Hematopoietic multipotent progenitor cell treated with erythropoietin and hydrocortisone succinate and interleukin-3 and kit ligand, for 8 days (in vitro differentiated cells): ENCODE measurements at places on chromosomes 2 and 18.

DNA sequence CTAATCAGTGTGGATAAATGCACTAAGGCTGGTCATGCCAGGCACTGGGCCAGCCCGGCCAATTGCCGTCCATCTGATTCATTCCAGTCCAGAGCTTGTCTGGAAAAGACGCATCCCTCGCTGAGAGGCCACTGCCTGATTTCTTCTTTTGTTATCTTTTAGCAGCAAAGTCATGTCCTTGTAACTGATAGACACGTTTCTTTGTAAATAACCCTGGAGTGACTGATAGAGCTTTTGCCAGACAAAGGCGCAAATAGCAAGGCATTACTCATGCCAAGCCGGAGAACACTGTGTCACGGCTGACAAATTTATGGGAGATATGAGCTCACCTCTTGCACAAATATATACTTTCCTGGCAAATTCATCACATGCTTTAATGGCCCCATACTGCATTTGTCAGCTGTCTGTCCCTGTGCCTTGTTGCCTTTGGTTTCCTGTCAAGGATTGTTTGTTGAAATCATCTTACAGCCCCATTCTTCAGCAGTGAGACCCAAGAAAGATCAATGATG is 164.4 kb downstream of the ETAA1 start:
- DNase-seq: no peak

GRCh38 chr2:54605836-54606235 is 117.6 kb upstream of the EML6 start:
- DNase-seq: no peak

GRCh38 chr18:389658-390357 is 110.7 kb downstream of the COLEC12 start:
- DNase-seq: no peak

GRCh38 chr2:46564350-46564749 is 85.0 kb downstream of the TMEM247 start:
- DNase-seq: no peak

GRCh38 chr18:41226186-41226585 is 728.8 kb upstream of the PIK3C3 start:
- DNase-seq: no peak

GRCh38 chr2:133541797-133542196 is 26.5 kb downstream of the NCKAP5 start:
- DNase-seq: no peak

DNA sequence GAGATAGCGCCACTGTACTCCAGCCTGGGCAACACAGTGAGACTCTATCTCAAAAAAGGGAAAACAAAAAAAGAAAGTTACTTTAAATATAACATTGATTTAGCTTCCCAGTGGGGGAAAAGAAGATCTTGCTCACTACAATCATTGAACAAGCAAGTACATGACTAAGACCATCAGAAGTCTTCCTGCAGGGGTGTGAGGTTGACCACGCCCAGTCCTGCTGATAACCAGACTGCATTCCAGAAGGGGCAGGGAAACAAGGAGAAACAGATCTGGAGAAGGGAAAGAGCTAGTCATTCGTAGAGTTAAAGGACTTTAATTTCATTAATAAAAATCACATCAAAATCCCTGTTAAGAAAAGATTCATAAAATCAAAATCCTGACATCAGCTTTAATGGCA is 77.5 kb downstream of the EPHA4 start:
- no peak for DNase-seq

- DNase-seq: no peak
These were observed 9.5 kb upstream of the KDSR start for GRCh38 chr18:63376538-63376937.

GRCh38 chr18:25364732-25365131 is 12.8 kb upstream of the ZNF521 start:
- DNase-seq: no peak

DNA sequence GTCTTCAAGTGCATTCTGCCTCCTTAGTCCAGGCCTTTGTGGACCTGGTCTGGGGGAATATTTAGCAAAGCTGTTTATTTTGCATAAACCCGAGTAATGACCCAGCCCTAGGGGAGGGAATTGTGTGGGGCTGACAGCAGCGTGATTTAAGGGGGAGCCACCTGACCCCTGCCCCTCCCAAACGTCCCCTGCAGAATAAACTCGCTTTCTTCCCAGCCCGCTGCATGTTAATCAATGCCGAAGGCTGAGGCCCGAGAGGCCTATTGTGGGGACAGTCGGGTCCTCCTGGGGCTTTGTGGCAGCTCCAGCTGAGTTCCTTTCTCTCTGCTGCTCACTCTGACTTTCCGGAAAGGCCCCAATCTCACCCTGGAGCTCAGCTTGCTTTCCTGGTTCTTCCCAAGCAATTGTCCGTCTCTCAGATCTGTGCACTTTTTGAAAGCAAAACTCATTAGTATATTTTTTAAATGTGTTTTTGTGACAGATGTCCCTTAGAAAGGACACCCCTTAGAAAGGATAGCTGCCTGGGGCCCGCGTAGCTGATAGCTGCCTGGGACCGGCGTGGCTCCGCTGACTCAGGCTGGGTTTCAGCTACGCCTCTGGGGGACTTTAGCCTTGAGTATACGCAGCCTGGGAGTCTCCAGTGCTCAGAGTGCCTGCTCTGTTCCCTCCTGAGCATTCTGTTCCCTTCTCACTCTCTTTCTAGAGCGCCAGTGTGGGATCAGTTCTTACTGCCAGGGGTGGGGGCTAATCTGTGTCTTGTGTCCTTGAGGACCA is 158.3 kb downstream of the GLI2 start:
- DNase-seq: no peak

DNA sequence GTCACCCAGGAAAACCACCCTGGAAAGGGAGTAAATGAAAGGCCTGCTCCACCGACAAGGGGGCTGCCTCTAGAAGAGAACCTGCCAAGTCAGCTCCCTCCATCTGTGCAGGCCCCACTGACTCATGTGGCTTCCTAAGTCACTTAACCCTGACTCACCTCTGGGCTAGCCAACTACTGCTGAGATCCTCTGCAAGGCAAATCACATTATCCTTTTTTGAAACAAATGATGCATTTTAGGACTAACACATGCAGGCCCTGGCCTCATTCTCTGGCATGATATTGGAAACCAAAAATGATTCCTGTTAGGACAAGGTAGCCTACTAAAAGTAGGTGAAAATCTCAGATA is 474.6 kb downstream of the EPHA4 start:
- no peak for DNase-seq

DNA sequence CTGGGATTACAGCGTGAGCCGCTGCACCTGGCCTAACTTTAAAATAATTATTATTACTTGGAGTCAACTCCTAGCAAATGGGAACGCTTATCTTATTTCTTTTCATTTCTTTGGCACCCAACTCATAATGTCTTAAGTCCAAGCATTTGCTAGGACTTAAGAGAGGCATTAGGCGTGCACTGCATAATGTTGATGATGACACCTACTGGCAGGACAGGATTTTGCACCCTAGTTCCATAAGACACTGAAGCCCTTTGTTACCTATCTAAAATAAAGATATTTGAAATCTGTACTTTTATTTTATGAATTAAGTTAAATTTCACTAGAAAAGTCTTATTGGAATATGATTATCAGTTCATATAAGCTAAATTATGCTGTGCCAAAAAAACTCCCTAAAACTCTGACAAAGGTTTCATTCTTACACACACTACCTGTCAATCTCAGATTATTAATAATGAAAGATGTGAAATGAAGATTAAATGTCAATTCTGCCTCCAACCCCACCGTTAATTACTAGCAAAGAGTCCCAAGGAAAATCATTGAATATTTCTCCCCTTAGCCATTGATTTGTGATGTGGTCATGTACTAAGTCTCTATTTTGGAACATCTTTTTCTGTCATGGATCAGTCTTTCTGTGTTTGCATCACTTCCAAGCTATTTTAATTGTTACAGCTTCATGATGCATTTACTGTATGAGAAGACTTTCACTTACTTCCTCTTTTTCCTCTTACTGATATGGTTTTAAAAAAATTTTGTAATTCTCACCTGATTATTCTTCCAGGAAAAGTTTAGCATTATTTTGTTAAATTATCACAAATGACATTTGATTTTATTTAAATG is 12.7 kb upstream of the CDH2 start:
- DNase-seq: peak; percentile 58

- no peak for DNase-seq
These were observed 12.3 kb downstream of the HSPD1 start for GRCh38 chr2:197487385-197487784.

- DNase-seq: no peak
These were observed 14.5 kb downstream of the SESTD1 start for GRCh38 chr2:179250095-179250494.
